ENCODE measurements at places on chromosomes 7 and 10. TPM values are rescaled to one million over a fixed set of nuclear protein-coding genes. Genes with fewer than 3 reads are reported as not detected.

MYH16 gene
- total RNA-seq = not detected

FBXW4 gene
- 71.2 TPM for total RNA-seq

ANKRD2 gene
- total RNA-seq = 0.78 TPM

ALOX5 gene
- 62.5 TPM for total RNA-seq

COL17A1 gene
- total RNA-seq = 1.5 TPM

HOXA7 gene
- total RNA-seq = 9.3 TPM

UCN3 gene
- not detected for total RNA-seq

ITPRID1 gene
- not detected for total RNA-seq

LEP gene
- 0.45 TPM for total RNA-seq

RNLS gene
- 9.4 TPM for total RNA-seq

TMEM196 gene
- total RNA-seq = 0.29 TPM

SP4 gene
- total RNA-seq = 7.6 TPM

Measured in aorta (tissue), 5 donors.